ENCODE measurements at places on chromosomes 13 and 19.

GRCh38 chr19:29843180-29844051 is 31.6 kb downstream of the CCNE1 start:
- peak; percentile 81 for DNase-seq

DNA sequence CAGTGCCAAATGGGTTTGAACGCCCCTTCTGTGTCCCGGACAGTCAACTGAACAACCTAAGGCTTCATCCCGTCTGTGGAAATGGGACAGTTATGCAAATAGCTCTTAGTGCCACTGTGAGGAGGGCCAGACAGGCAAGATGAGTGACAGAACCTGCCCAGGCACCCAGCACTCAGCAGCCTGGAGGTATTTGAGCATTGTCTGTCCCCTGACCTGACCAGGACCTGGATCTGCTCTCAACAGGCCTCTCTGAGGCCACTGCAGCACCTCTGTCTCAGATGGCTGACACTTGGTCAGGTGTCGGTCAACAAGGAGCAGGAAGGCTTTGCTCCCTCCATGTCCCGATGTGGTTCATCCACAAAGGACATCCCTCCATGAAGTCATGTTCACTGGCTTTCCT is 67.9 kb downstream of the CCDC70 start:
- DNase-seq, result no peak

DNA sequence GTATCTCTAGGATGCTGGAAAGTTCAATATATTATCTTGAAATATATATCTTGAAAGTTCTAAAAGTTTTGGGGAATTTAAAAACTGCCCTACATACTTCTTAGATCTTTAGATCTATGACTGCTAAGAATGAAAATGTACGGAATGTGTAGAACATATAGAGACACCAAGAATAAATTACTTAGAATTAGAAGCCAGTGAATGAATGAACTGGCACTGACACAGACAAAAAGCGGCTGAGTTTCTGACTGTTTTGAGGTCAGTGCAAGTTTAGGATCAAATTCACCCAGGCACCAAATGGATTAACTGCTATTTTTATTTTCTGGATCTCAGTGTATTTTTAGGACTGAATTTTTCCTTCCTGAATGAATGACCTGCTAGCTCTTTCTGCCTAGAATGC is 411.2 kb downstream of the KCTD12 start:
- DNase-seq, result no peak

DNA sequence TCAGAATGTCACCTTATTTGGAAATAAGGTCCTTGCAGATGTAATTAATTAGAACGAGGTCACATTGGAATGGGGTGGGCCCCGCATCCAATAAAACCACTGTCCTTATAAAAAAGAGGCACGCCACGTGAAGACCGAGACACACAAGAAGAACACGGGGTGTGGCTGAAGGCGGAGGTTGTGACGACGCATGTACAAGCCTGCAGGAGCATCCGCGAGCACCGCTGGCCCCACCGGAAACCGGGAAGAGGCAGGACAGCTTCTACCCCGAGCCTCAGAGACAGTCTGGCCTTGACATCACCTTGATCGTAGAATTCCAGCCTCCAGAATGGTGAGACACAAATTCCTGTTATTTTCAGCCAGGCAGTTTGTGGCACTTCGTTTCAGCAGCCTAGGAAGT is 177.9 kb downstream of the COL4A1 start:
- DNase-seq, result no peak

- no peak for DNase-seq
Observed at GRCh38 chr13:65724226-65724625, 1505.9 kb downstream of the PCDH9 start.

- DNase-seq, result no peak
Observed at GRCh38 chr19:2949939-2950285, 5.1 kb upstream of the ZNF77 start.

- DNase-seq, result no peak
Observed at GRCh38 chr13:52760077-52760476, 20.5 kb upstream of the CNMD start.

- DNase-seq, result no peak
Observed at GRCh38 chr13:40313269-40314200, 352.9 kb downstream of the FOXO1 start.

GRCh38 chr19:18856385-18857126 is 24.8 kb downstream of the UPF1 start:
- peak; percentile 81 for DNase-seq

Data from H7 (cell line).